ENCODE measurements at places on chromosomes 6 and 20.
A peak's percentile ranks its signal among the peaks of the same experiment; 100 is the strongest.

DNA sequence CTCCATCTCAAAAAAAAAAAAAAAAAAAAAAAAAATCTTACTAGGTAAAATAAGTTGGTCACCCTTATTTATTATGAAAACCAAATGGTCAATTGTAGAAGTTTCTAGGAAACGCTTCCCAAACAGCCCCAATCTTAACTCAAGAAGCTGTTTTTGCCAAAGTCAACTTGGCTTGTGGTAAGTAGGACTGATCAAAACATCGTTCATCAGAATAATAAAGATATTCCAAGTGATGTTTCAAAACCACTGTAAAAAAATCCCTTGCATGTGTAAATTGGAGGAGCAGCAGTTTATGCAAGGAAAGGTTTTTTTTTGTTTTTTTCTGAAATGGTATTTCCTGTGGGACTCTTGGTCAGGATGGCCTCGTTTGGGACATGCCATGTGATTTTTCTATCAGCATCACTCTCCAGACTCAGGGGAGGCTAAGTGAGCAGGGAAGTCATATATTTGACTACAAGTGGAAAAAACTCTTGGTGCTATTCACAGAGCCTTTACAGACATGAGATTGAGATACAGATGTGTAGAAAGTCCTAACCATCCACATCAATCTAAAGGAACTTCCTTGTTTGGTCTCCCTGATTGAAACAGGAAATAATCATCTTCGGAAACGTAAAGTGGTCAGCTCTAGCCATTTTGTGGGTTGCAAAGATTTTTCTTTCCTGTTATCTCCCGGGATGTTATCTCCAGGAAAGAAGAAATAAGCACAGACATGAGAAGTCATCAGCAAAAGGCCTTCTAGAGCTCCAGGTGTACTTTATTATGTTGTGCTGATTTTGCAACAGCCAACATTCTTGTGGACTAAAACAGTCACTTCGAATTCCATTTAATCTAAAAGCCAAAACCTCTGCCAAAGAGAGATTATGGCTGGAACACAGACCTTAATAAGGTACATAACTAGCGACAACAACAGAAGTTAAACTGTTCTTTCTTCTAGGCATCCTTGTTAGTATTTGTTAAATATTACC is 177.8 kb downstream of the EDN1 start:
- no peak for DNase-seq

DNA sequence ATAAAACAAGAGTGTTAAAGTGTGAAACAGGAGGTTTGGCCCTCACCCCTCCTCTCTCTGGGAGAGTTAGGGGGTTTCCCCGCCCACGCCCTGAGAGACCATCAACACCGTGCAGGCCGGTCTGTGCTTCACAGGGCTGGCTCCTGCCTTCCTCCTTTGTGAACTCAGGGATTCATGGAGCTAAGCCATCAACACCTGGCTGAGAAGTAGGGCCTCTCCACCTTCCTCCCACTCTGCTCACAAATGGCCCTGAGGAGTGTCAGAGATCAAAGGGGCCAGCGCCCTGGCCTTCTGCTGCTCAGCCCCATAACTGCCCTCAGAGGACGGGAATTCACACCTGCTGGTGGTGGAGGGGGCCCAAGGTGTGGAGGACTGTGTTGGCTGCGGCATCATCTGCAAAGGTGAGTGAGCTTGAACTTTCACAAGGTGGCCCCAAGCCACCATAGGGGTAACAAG is 88.6 kb downstream of the PSMB1 start:
- no peak for DNase-seq

GRCh38 chr6:46381057-46381456 is 110.2 kb downstream of the RCAN2 start:
- no peak for DNase-seq

DNA sequence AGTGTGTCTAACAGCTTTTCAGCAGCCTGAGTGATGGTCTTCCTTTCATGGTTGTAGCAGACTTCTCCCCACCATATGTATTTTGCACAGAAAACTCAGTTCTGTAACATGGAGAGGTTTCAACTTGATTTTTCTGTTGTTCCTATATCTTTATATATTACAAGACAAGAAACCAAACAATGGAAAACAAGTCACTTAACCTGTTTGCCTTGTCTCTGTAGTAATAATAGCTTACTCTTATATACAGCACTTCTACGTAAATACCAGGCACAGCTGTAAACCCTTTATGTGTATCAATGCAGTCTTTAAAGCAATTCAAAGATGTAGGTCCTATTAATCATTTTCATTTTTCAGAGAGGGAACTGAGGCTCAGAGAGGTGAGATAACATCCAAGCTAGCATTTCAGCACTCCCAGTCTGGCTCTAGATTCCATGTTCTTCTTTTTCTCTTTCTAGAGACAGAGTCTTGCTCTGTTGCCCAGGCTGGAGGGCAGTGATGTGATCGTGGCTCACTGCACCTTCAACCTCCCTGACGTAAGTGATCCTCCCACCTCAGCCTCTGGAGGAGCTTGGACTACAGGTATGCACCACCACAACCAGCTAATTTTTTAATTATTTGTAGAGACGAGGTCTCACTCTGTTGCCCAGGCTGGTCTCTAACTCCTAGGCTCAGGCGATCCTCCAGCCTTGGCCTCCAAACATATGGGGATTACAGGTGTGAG is 90.4 kb downstream of the DTNBP1 start:
- DNase-seq = no peak

GRCh38 chr6:91482498-91482897 is 895.6 kb upstream of the MAP3K7 start:
- peak; percentile 80 for DNase-seq

GRCh38 chr20:19903168-19903811 is 113.9 kb upstream of the NAA20 start:
- DNase-seq = peak; percentile 7

GRCh38 chr6:125498606-125499005 is 196.8 kb upstream of the HDDC2 start:
- DNase-seq = no peak

GRCh38 chr6:37083243-37084138 is 78.0 kb downstream of the FGD2 start:
- DNase-seq = peak; percentile 83

GRCh38 chr20:63568986-63569949 is 4.8 kb downstream of the HELZ2 start:
- no peak for DNase-seq

- no peak for DNase-seq
These were observed 15.1 kb downstream of the SRSF6 start for GRCh38 chr20:43472671-43473380.

DNA sequence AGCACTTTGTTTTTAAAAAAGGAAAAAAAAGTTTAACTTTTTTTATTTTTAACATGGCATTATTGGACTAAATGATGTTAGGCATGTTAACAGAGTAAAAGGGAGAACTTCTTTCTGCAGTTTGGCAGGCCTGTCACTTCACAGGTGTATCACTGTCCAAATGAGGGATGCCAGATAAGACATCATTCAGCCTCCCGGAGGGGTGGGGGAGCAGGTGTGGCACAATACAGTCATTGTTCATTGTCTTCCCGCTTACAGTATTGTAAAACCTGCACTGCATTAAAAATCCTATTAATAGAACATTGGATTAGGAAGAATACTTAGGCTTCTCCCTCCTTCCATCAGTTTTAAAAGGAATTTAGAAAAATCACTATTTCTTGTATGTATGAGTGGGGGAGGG is 80.7 kb downstream of the CARMIL1 start:
- no peak for DNase-seq

- DNase-seq = no peak
These were observed 170.8 kb upstream of the PHACTR1 start for GRCh38 chr6:12545619-12546409.

- DNase-seq = peak; percentile 36
These were observed 40.5 kb upstream of the OSTM1 start for GRCh38 chr6:108114841-108115597.

DNA sequence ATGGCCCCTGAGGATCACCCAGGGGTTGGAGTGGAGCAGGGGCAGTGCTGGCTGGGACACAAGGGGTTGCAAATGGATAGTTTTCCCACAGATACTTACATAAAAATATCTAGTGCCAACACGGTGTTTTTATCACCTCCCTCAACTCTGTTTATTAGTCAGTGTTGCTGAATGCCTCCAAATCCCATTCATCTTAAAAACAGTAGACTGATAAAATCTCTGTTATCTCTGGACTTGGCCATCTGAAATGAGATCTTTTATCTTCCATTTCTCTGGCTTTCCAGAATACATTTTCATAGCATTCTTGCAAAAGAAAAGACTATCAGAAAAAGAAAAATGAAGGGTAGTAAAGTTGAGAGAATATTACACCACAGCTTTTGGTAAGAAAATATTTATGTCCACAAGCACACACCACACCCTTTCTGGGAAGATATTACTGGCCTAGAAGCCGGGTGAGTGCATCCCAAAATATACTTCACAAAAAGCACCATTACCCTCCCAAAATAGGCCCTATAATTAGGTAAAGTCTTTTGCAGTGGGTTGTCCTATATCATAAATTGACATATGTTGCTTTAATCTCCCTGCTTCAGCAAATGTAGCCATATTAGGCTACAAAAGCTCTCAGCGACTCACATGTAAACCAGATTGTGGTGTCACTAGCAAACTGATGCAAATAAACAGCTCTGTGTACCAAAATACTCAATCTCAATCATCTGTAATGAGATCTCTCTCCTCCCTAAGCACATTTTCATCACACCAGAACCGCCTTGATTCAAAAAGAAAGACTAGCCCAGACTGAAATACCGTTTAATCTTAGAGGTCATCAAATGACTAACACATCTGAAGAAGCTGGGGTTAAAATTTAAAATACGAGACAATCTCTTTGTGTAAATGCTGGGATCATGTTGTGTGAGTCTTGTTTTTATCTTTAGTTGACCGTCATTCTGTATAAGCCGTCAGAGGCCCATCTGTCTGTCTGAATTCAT is 96.7 kb downstream of the FYN start:
- no peak for DNase-seq

DNA sequence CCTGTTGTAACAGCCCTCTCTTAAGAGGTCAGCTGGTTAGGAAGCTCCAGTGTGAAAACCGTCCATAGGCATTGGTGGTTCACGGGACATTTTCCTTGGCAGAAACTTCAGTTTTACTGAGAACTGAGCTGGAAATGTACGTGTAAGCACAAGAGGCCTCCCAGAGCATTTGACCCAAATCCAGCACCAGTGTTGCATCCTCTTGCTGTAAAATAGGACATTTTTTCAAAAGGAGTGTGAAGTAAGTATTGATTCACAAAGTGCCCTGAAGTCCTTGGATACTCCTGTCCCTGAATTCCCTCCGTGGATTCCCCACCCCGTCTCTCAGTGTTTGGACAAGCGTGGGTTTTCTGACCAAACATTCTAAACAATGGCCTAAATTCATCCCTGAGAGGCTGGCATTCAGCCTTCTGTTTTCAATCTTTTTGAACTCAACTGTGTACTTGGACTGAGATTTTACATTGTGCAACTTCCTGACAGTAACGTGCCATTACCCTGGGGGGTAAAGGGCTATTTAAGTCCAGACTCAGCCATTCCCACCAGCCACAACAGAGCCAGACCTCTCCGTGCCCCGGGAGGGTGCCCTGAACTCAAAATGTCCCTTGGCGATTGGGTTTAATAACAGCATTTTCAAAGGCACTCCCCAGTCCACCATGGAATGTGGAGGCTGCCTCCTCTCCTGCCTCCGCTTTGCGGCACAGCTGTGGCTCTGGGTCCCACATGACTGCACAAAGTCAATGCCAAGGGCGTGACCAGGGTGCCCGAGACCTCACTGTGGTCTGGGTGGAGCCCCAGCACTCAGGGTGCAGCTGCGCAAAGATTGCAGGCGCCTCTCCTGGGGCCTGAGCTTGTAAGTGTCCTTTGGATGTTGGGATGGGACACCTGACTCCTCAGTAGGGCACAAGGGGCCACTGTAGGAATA is 92.7 kb upstream of the AFDN start:
- DNase-seq = no peak

GRCh38 chr6:12973386-12973785 is 256.8 kb downstream of the PHACTR1 start:
- DNase-seq = no peak

- DNase-seq = no peak
These were observed 163.7 kb downstream of the DTNBP1 start for GRCh38 chr6:15499125-15499524.

GRCh38 chr20:25398376-25399036 is 7.9 kb upstream of the ABHD12 start:
- DNase-seq = no peak

DNA sequence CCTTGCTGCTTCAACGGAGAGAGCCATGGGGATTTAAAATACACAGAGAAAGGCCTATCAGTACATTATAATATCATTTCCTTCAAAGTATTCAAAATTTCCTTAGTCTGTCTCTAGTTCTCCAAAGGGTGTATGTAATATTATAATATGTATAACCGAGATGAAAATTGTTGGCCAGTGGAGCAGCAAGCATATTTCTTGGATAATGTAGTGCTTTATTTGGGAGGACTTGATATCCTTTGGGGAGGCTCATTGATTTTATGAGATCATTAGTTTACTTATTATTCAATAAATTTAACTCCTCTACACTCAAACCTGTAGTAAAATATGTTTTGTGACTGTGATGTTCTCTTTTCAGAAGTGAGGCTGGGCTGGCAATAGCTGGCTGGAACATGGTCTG is 802.9 kb upstream of the FLRT3 start:
- no peak for DNase-seq

- no peak for DNase-seq
These were observed 1.6 kb downstream of the OLIG3 start for GRCh38 chr6:137492289-137493217.

- DNase-seq = no peak
These were observed 87.1 kb upstream of the PLN start for GRCh38 chr6:118460958-118461470.

- no peak for DNase-seq
These were observed 53.5 kb upstream of the SLC2A12 start for GRCh38 chr6:134105940-134106339.

DNA sequence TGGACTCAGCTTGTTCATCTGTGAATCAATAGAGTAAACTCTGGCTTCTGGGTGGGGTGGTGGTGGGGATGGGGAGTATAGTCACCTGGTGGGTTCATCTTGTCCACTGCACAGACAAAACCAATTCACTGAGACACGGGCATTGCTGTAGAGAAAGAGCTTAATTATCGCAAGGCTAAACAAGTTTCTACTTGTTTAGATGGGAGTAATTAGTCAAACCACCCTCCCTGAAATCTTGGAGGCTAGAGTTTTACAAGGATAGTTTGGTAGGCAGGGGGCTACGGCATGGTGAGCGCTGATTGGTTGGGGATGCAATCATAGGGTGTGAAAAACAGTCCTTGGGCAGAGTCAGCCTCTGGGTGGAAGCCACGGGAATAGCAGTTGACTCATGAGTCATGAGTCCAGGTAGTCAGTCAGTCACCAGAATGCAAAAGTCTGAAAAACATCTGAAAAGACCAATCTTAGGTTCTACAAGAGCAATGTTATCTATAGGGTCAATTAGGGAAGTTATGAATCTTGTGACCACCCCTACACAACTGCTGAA is 77.8 kb downstream of the STMND1 start:
- DNase-seq = no peak

DNA sequence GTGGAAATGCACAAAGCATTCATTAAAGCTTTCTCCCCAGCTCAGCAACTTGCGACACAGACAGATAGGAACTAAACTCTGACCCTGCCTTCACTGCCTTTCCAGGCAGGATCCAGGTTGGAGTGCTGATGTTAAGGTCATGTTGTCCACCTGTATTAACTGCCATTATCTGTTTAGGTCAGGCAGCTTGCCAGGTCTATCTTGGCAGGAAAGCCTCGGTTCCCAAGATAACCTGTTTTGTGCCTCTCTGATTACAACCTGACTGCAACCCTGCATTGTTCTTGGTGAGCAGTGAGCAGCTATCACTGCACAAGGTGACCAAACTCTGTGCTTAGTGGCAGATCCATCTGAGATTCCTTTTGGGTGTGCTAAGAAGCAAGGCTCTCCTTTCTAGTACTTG is 23.2 kb upstream of the ELOVL2 start:
- no peak for DNase-seq

GRCh38 chr6:118551063-118552053 is 3.3 kb downstream of the PLN start:
- DNase-seq = peak; percentile 57

Data from hematopoietic multipotent progenitor cell treated with erythropoietin and hydrocortisone succinate and interleukin-3 and kit ligand, for 8 days (in vitro differentiated cells).